HT-29 (cell line): ENCODE measurements at places on chromosomes 12 and 14. TPM values are rescaled to one million over a fixed set of nuclear protein-coding genes. Genes with fewer than 3 reads are reported as not detected.

KLHDC1 gene
- not detected in 2 replicates for total RNA-seq

LTBR gene
- total RNA-seq: 176 and 234 TPM in 2 replicates

C12orf42 gene
- 0.16 TPM in 1 of 2 replicates, not detected in the other for total RNA-seq

BCL11B gene
- total RNA-seq: 2.4 and 3.2 TPM in 2 replicates

FOXM1 gene
- 68.9 and 77.6 TPM in 2 replicates for total RNA-seq

INHBC gene
- total RNA-seq: not detected in 2 replicates

GDF3 gene
- total RNA-seq: not detected in 2 replicates

PSMC1 gene
- total RNA-seq: 44.2 and 46.0 TPM in 2 replicates

HOTAIR gene
- total RNA-seq: 5.6 and 6.8 TPM in 2 replicates

CD163L1 gene
- total RNA-seq: 0.70 and 1.2 TPM in 2 replicates

RERGL gene
- total RNA-seq: not detected in 2 replicates

RITA1 gene
- total RNA-seq: 52.1 and 53.0 TPM in 2 replicates

CCDC177 gene
- not detected in 2 replicates for total RNA-seq

MBIP gene
- 2.1 and 2.5 TPM in 2 replicates for total RNA-seq

RNASE2 gene
- total RNA-seq: not detected in 2 replicates

HEATR5A gene
- 4.1 and 5.8 TPM in 2 replicates for total RNA-seq

TMEM229B gene
- 0.08 and 0.15 TPM in 2 replicates for total RNA-seq

PPP1R1A gene
- total RNA-seq: not detected in 2 replicates

PLEKHH1 gene
- 11.0 and 12.7 TPM in 2 replicates for total RNA-seq

DACT1 gene
- not detected in 2 replicates for total RNA-seq

PZP gene
- not detected in 2 replicates for total RNA-seq

PROX2 gene
- total RNA-seq: not detected in 2 replicates

GPRC5A gene
- total RNA-seq: 162 and 185 TPM in 2 replicates

GTF2A1 gene
- total RNA-seq: 15.4 and 17.7 TPM in 2 replicates

SLC22A17 gene
- total RNA-seq: not detected in 2 replicates

CIDEB gene
- total RNA-seq: 0.31 and 2.3 TPM in 2 replicates

RILPL2 gene
- total RNA-seq: 2.0 and 2.9 TPM in 2 replicates

LRP10 gene
- total RNA-seq: 54.2 and 61.1 TPM in 2 replicates

BBOF1 gene
- 0.05 and 0.50 TPM in 2 replicates for total RNA-seq

SYNDIG1L gene
- not detected in 2 replicates for total RNA-seq

KRT6C gene
- total RNA-seq: not detected in 2 replicates

NGB gene
- not detected in 2 replicates for total RNA-seq

SAV1 gene
- 53.2 and 62.3 TPM in 2 replicates for total RNA-seq

RAB15 gene
- 33.2 and 39.3 TPM in 2 replicates for total RNA-seq

RFLNA gene
- total RNA-seq: not detected in 2 replicates

BIN2 gene
- total RNA-seq: 0.42 and 0.56 TPM in 2 replicates

TMEM132C gene
- not detected in 2 replicates for total RNA-seq

GLIPR1L1 gene
- total RNA-seq: not detected in 2 replicates

CRIP2 gene
- total RNA-seq: 267 and 274 TPM in 2 replicates

LRP1 gene
- 22.8 and 25.2 TPM in 2 replicates for total RNA-seq

HELB gene
- total RNA-seq: 1.7 and 2.1 TPM in 2 replicates

SLCO1B1 gene
- total RNA-seq: 0.21 and 0.36 TPM in 2 replicates

ITGA7 gene
- total RNA-seq: 4.6 and 4.7 TPM in 2 replicates

SCNN1A gene
- total RNA-seq: 161 and 221 TPM in 2 replicates

FBXW8 gene
- 10.0 and 13.1 TPM in 2 replicates for total RNA-seq

TMEM121 gene
- total RNA-seq: 0.31 and 0.65 TPM in 2 replicates

OR11H6 gene
- not detected in 2 replicates for total RNA-seq

HHIPL1 gene
- total RNA-seq: not detected in 2 replicates

PLEKHD1 gene
- total RNA-seq: not detected in 2 replicates

PUS7L gene
- 7.3 and 8.5 TPM in 2 replicates for total RNA-seq
